NCI-H1105 (cell line): ENCODE measurements at places on chromosomes 13 and 19.

DNA sequence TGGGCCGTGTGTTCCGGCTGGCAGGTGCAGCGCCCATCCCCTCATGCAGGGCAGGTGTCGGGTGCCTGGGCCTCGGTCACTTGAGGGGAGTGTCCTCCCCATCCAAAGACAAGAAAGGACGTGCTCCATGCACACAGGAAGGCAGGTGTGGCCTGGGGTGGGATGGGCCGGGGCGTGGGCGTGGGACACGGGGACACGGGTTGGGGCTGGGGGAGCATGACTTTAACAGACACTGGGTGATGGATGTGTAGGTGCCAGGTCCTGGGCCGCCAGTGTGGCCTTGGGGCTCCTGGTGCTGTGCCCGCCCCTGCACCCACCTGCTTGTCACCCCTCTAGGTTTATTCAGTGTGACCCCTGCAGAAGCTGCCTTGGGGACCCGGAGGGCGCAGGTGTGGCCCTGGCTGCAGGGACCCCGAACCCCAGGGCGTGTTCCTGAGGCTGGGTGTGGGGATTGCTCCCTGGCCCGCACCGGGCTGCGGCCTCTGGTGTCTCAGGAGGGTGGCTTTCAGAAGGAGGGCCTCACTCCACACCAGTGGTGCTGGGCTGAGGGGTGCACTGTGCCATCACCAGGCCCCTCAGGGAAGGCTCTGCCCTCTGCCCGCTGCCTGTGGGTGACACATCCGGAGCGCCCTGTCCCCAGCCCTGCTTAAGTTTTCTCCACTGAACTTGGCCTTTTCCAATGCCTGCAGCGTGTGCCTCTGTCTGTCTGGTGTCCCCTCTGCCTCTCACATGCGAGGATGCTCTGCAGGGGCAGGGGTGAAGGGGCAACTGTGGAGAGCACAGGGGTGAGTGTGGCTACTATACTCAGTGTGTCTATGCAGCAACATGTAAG lies 5.2 kb downstream of the TMEM255B start:
- no peak for DNase-seq

- no peak for DNase-seq
Observed at GRCh38 chr13:36038785-36039555, 92.2 kb downstream of the DCLK1 start.

DNA sequence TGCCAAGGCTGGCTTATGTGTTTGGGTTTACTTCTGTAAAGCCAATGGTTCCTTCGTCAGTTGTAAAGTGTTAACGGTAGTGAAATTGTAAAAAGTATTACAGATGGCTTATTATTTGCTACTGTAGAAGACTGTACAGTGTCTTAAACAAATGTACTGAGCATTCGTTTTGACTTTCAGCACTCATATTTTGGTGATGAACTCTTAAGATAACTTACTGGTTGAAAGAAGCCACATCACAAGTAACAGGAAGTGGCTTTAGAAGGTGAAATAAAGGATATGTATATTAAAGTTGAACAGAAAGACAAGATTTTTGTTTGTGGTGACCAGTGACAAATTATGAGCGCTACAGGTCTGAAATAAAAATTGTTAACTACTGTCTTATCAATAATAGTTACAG lies 64.2 kb downstream of the URI1 start:
- DNase-seq, result no peak

GRCh38 chr13:93080587-93080986 lies 146.0 kb upstream of the GPC6 start:
- DNase-seq, result peak; percentile 72

- no peak for DNase-seq
Observed at GRCh38 chr19:29515706-29516357, 10.0 kb upstream of the VSTM2B start.
